ENCODE measurements at places on chromosomes 7 and 10. TPM values are rescaled to one million over a fixed set of nuclear protein-coding genes. Genes with fewer than 3 reads are reported as not detected.
A peak's percentile ranks its signal among the peaks of the same experiment; 100 is the strongest.

GRCh38 chr10:89873055-89873454 lies 171.7 kb downstream of the KIF20B start:
- no peak for DNase-seq
- no peak overlapping the region for H3K27ac ChIP-seq
- H3K4me3 ChIP-seq: no peak overlapping the region
- no peaks in the 10 kb centered on the region for H3K36me3 ChIP-seq
- H3K27me3 ChIP-seq: no peaks in the 10 kb centered on the region
- peaks cover 9% of the 10 kb centered on the region for H3K4me1 ChIP-seq

DNA sequence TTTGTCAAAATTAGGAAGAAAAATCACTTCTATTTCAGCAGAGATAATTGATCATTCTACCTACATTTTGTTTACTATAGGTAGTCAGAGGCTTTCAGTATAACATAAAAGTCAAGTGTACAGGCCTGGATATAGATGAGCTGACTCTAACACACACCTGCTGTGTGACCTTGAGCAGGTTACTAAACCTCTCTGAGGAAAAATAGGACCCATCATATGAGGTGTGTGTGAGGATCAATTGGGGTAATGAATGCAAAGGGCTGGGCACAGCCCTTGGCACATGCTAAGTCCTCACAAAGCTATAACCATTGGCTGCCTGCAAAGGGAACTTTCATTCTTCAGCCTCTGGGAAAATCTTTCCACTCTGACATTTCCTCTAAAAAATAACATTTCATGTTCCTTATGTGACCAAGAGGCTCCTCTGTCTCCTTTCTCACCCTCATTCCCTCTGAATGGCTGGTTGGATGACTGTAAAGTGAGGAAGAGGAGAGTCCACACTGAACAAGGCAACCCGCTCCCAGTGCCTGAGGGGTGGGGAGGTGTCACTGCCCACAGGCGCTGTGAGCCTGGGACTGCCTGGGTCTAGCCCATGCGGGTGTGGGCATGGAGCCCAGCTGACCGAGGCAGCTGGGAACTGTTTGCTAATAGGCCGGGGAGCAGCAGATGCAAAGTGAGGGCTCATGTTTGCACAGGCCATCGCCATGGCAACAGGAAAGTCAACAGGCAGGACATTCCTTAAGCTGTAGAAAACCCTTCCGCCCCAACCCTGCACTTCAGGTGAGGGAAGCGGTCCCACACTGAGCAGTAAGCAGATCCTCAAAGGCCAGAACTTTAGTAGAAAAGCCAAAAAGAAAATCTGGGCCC lies 36.8 kb downstream of the MYOF start:
- no peaks in the 10 kb centered on the region for H3K36me3 ChIP-seq
- no peaks in the 10 kb centered on the region for H3K27me3 ChIP-seq
- H3K4me3 ChIP-seq: no peak overlapping the region
- no peak overlapping the region for H3K27ac ChIP-seq
- H3K4me1 ChIP-seq: peaks cover 44% of the 10 kb centered on the region

DNA sequence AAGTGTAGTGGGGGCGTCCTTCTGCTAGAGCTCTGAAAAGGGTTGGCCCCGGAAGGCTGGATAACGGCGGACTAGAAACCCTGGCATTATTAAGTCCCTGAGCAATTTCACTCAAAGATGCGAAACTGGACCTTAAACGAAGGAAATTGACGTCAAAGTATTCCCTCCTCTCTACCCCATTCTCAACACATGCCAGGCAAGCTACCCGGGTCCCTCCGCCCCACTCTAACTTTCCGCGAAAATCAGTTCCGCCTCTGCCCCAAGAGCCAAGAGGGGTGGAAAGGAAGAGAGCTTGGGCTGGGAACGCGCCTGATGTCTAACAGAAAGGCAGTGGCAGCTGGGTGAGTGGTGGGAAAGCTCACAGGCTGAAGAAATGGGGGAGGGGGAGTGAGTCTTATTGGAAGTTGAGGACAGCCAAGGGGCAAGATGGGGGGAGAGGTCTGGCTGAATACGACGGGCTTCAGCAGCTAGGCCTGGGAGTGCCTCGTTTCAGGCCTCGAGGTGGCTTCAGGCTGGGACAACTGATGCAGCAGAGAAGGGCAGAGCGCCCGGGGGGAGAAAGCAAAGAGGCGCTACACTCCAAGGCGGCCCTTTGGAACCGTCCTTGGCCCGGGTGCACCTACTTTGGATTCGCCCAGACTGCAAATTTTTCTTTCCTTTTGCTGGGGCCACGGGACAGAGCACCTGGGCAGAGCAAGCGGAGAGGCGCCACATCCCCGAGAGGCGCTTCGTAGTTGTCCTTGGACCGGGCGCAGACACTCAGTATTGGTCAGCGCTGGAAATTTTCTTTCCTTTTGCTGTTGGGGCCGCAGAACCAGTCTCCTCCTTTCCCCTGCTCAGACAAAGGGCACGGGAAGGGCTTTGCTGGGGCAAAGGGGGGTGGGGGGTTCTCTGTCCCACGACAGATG lies 2.0 kb upstream of the FEZF1 start:
- H3K36me3 ChIP-seq: no peaks in the 10 kb centered on the region
- H3K4me1 ChIP-seq: peaks cover 10% of the 10 kb centered on the region
- peak; percentile 33 for DNase-seq

- DNase-seq: no peak
- H3K27me3 ChIP-seq: no peaks in the 10 kb centered on the region
- H3K27ac ChIP-seq: no peak overlapping the region
- no peaks in the 10 kb centered on the region for H3K36me3 ChIP-seq
- no peaks in the 10 kb centered on the region for H3K4me1 ChIP-seq
These were observed 66.0 kb upstream of the MRLN start for GRCh38 chr10:59819265-59819664.

Gene NCF1
- polyA plus RNA-seq: 23.8 TPM

Gene DNAJC2
- polyA plus RNA-seq: 17.9 TPM

DNA sequence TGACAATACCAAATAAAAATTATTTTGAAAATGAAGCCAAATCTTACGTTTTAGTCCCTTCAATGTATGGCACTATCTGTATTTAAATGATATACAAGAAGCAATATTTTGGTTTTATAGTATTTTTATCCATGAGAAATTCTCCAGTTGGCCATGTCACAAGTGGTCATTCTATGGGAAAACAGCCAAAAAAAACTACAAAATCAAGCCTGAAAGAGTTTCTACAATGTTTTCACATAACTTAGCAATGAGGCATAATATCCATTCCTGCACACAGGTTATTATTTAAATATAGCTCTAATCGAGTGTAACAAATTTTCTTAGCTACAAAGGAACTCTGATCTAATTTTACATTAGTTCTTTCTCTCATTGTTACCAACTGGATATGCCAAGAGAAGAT lies 5.4 kb downstream of the RAB11FIP2 start:
- H3K4me3 ChIP-seq: no peak overlapping the region
- H3K27me3 ChIP-seq: no peaks in the 10 kb centered on the region
- H3K27ac ChIP-seq: no peak overlapping the region
- H3K4me1 ChIP-seq: no peaks in the 10 kb centered on the region
- H3K36me3 ChIP-seq: no peaks in the 10 kb centered on the region

Gene STAG3
- polyA plus RNA-seq: 2.0 TPM

DNA sequence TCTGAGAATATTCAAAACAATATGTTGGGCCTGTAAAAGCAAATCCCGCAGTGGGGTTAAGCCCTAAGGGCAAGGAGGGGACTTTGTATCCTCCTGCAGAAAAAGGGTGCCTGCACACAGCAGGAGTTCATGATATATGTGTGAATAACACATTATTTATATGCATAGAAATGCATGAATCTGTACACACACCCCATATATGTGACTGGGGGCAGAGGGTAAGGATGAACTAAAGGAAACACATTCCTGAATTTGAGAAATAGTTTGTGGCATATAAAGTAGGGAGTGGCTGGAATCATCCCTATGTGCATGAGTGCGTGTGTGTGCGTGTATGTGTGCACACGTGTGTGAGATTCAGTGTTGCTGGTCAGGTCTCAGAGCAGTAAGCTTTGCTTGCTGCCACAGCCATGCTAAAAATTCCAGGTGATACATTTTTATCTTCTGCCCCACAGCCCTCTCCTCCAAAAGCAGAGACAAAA lies 18.9 kb downstream of the ENO4 start:
- no peaks in the 10 kb centered on the region for H3K4me1 ChIP-seq
- H3K27me3 ChIP-seq: no peaks in the 10 kb centered on the region
- H3K36me3 ChIP-seq: no peaks in the 10 kb centered on the region
- H3K4me3 ChIP-seq: no peak overlapping the region

Gene MTG1
- polyA plus RNA-seq: 44.4 TPM

DNA sequence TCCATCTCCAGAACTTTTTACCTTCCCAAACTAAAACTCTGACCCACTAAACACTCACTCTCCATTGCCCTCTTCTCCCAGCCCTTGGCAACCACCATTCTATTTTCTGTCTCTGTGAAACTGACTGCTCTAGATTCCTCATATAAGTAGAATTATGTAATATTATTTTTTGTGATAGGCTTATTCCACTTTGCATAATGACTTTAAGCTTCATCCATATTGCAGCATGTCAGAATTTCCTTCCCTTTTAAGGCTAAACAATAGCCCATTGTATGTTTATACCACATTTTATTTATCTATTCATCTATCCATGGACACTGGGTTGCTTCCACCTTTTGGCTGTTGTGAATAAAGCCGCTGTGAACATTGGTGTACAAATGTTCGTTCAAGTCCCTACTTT lies 308.8 kb downstream of the RNLS start:
- no peak overlapping the region for H3K4me3 ChIP-seq
- peaks cover 9% of the 10 kb centered on the region for H3K4me1 ChIP-seq

DNA sequence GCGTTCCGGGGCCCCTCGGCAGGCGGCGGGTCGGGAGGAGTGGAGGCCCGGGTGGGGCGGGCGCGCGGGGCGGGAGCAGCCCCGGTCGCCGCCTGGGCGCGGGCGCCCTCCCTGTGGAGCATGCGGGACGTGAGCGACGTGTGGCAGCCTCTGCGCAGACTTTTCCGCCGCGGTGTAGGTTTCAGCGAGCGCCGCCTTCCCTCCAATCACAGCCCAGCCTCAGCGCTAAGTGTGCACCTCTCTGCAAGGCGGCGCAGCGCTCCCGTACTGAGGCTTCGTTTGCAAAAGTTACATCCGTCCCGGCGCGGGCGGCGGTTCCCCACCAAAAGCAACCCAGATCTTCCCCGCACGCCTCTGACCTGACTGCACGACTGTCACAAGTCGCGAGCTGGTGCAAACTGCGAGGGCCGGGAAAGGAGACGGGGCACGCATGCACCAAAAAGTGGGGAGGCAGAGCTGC lies 1.2 kb upstream of the PFKFB3 start:
- peak overlapping the region; percentile 39 for H3K4me3 ChIP-seq
- no peaks in the 10 kb centered on the region for H3K36me3 ChIP-seq
- H3K27me3 ChIP-seq: no peaks in the 10 kb centered on the region
- peak overlapping the region; percentile 53 for H3K27ac ChIP-seq
- no peaks in the 10 kb centered on the region for H3K4me1 ChIP-seq
- peak; percentile 84 for DNase-seq

DNA sequence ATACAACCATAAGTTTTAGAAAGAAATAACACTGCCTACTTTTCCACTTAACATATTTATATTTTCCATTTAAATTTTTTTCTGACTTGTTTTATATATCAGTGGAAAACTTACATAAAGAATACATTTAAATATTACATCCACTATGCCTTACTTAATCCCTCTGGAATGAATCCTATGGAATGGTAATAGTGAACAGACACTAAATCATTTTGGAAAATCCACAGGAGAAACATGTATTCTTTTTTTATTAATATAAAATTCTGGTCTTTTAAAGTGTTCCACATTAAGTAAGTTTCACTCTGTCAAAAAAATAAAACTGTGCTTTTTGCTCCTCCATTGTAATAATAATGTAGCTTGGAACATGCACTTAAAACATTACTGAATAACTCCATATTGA lies 236.8 kb upstream of the LRRN3 start:
- no peaks in the 10 kb centered on the region for H3K27me3 ChIP-seq
- H3K4me1 ChIP-seq: no peaks in the 10 kb centered on the region
- no peak overlapping the region for H3K27ac ChIP-seq

Gene TACC2
- polyA plus RNA-seq: 163 TPM

GRCh38 chr7:12064586-12065127 lies 146.4 kb upstream of the TMEM106B start:
- H3K36me3 ChIP-seq: no peaks in the 10 kb centered on the region
- no peaks in the 10 kb centered on the region for H3K27me3 ChIP-seq
- H3K4me3 ChIP-seq: no peak overlapping the region
- H3K27ac ChIP-seq: no peak overlapping the region

- H3K36me3 ChIP-seq: no peaks in the 10 kb centered on the region
- peaks cover 8% of the 10 kb centered on the region for H3K4me1 ChIP-seq
- no peak overlapping the region for H3K27ac ChIP-seq
These were observed 52.6 kb downstream of the SYPL1 start for GRCh38 chr7:106059556-106059955.

DNA sequence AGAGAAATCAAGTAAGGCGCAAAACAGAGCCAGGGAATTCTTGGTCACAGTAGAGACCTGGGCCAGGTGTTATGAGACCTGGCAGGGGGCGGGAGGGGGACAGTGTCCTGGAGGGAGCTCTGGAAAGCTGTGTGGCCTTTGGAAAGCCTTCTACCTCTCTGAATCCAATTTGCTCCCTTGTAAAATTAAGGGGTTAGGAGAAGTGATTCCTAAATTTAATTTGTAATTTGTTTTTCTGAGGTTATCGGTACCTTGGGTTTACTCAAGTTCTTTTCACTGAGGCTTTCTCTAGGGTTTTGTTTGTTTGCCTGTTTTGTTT lies 920.8 kb downstream of the TYW1 start:
- no peak for DNase-seq
- no peaks in the 10 kb centered on the region for H3K27me3 ChIP-seq
- no peak overlapping the region for H3K27ac ChIP-seq
- H3K4me1 ChIP-seq: no peaks in the 10 kb centered on the region

- H3K4me1 ChIP-seq: no peaks in the 10 kb centered on the region
- no peak overlapping the region for H3K27ac ChIP-seq
- H3K27me3 ChIP-seq: no peaks in the 10 kb centered on the region
- no peak overlapping the region for H3K4me3 ChIP-seq
These were observed 109.2 kb downstream of the DYNC1I1 start for GRCh38 chr7:95881597-95881996.

Gene ASIC3
- 3.2 TPM for polyA plus RNA-seq

DNA sequence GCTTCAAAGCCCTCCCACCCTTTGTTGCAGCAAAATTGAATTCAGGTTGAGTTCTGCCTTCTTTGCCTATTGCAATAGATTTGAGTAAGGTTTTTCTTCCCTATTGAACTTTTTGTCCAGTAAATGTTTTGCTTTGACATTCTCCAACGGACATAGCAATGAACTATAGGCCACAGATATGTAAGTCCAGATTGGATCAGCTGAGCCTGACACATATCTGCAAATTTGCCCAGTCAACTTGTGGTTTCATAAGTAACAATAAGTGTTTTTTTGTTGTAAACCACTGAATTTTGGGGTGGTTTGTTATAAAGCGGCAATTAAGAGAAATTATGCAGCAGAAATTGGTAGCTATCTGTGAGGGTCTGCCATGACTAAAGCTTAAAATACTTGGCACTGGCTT lies 332.1 kb upstream of the SORCS1 start:
- no peak overlapping the region for H3K4me3 ChIP-seq
- H3K4me1 ChIP-seq: no peaks in the 10 kb centered on the region
- H3K27ac ChIP-seq: no peak overlapping the region
- no peak for DNase-seq
- no peaks in the 10 kb centered on the region for H3K27me3 ChIP-seq
- H3K36me3 ChIP-seq: no peaks in the 10 kb centered on the region

GRCh38 chr10:35561715-35562114 lies 43.4 kb upstream of the GJD4 start:
- H3K27me3 ChIP-seq: no peaks in the 10 kb centered on the region
- no peaks in the 10 kb centered on the region for H3K36me3 ChIP-seq
- H3K4me1 ChIP-seq: no peaks in the 10 kb centered on the region
- no peak overlapping the region for H3K4me3 ChIP-seq
- H3K27ac ChIP-seq: no peak overlapping the region

GRCh38 chr10:71293446-71294084 lies 25.5 kb upstream of the SLC29A3 start:
- no peak overlapping the region for H3K27ac ChIP-seq
- no peak overlapping the region for H3K4me3 ChIP-seq
- no peaks in the 10 kb centered on the region for H3K27me3 ChIP-seq
- H3K4me1 ChIP-seq: no peaks in the 10 kb centered on the region
- no peak for DNase-seq
- H3K36me3 ChIP-seq: peaks cover 36% of the 10 kb centered on the region

Data from lung (tissue), 17 donors.